ENCODE measurements at places on chromosomes 12 and 14.

- DNase-seq: no peak
These were observed 627.4 kb downstream of the DIO2 start for GRCh38 chr14:79583738-79584408.

- DNase-seq: no peak
These were observed 14.5 kb upstream of the FLVCR2 start for GRCh38 chr14:75563931-75564330.

GRCh38 chr14:91387169-91387835, 30.3 kb downstream of the CCDC88C start:
- DNase-seq: no peak

GRCh38 chr12:14284184-14284722, 81.2 kb upstream of the ATF7IP start:
- no peak for DNase-seq

DNA sequence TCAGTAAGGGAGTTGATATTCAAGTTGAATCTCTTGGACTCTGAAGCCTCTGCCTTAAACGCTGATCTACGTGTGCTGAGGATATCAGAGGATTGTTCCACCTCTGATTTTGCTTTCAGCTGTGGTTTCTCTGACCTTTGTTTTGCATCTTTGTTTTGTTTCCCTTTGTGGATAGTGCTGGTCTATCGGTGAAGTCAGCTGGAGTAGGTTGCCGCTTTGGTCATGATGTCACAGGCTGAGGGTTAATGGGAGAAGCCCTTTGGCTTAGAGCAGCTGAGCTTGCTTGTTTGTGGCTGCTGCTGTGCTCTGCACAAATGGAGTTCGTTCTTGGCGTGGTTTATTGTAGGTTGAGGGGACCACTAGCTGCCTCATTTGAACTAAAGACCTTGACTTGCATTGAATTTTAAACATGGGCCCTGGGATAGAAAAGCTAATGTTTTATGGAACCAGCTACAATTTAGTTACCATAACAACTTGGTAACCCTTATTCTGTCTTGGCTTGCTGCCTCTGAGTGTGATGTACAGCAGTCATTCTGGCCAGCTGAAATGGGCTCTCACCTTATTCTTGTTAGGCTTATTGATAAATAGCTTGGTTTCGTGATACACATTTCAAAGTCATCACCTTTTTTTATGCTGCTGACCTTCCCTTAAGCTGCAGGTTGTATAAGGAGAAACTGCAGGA, 284.5 kb upstream of the E2F7 start:
- no peak for DNase-seq
